Motor neuron (in vitro differentiated cells): ENCODE measurements at places on chromosomes 4 and X. TPM values are rescaled to one million over a fixed set of nuclear protein-coding genes. Genes with fewer than 3 reads are reported as not detected.

- ATAC-seq: no peak
These were observed 369.4 kb upstream of the NDST3 start for GRCh38 chr4:117664706-117665444.

- no peak for ATAC-seq
These were observed 155.4 kb downstream of the CEP135 start for GRCh38 chr4:56104188-56104587.

DNA sequence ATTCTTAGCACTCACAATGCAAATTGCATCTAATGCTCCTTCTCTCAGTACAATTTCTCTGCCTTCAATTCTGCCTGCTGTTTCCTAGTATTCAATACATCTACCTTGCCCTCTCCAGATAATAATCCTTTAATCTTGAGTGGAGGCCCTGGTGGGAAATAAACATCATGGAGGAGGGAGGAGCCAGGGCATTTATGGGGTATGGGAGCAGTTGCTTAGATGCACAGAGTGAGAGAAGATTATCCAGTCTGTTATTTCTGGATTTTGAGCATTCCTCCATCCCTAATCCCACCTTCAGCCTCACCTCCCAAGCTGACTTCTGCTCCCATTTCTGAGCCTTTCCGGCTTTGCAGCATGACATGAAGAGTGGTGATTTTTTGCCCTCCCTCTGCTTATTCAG lies 127.9 kb upstream of the PPP3CA start:
- ATAC-seq: no peak

DNA sequence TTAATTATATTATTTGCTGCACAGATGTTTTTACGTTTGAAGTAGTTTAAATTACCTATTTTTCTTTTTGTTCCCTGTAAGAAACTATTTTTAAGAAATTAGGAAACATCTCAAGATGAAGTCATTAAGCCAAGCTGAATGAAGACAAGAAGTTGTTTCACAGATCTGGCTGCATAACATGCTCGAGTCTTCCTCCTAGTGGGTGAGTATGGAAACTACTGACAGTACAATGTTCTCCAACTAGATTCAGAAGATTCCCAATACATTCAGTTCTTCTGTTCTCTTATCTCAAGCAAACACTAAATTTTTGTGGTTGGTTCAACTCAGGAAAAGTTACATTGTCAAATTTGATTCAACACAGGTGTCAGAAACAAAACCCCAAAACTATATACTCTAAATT lies 256.8 kb upstream of the VCX start:
- no peak for ATAC-seq

TASL gene
- not detected in 2 replicates for total RNA-seq

SRPX2 gene
- total RNA-seq: 0.05 TPM in 2 replicates

HTRA3 gene
- 2.1 and 2.4 TPM in 2 replicates for total RNA-seq

PLRG1 gene
- total RNA-seq: 109 and 117 TPM in 2 replicates
